ENCODE measurements at places on chromosomes 7 and 10.

DNA sequence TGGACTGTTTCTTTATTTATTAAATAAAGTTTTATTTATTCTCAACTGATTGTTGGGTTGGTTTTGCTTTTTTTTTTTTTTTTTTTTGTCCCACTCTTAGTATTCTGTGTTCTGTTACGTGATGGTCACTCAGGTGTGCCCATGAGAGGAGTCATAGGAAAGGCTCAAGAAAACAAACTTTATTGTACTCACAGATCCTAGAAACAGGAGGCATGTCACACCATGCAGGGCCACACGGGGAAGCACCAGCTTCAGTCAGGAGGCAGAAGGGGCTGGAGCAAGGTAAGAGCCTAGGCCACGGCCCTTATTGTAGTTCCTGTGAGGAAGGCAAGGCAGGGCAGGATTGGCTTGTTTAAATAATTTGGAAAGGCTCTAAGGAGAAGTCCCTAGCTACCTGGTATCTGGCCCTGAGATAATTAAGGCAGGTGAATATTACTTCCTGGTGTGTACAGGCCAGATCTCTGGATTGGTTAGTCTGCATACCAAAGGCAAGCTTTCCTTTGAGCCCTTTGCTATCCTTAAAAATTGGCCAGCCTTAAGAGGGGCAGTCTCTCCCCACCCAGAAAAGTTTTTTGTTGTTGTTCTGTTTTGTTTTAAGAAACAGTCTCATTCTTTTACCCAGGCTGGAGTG lies 8.3 kb downstream of the ATOH7 start:
- no peak for DNase-seq

GRCh38 chr10:560314-560992 lies 129.0 kb downstream of the DIP2C start:
- no peak for DNase-seq

DNA sequence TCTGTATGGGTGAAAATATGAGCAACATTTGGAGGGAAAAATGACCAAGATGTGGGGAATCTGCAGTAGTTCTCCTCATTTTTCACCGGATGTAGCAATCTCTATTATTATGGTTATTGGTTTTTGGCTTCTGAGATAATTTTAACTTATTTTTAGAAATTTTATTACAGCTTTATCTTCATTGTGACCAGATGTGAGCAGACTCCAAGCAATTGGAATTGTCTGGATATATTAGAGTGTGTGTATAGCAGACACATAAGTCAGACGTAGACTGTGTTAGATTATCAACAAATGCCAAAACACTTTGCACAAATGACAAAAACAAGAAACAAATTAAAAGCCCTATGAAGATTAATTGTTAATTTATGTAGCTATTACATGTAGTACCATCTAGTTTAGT lies 249.1 kb downstream of the DNAJB9 start:
- no peak for DNase-seq

- no peak for DNase-seq
Observed at GRCh38 chr7:98976396-98977185, 98.3 kb downstream of the TRRAP start.

DNA sequence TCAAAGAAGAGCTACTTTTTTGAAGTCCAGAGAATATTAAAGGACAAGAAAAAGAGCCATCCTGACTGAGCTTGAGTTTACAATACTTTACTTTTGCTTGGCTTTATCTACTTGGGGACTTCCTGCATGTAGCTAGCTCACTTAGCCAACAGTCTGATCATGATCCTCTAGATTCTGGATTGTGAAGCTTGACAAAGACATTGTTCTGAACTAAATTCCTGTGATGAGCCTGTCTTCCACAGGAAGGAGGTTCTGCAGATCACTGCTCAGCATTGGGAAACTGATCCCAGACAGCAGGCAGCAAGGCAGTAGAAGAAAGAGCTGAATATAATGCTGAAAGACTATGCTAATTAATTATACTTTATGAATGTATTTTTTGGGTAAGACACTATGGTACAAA lies 296.4 kb downstream of the DGKB start:
- no peak for DNase-seq

DNA sequence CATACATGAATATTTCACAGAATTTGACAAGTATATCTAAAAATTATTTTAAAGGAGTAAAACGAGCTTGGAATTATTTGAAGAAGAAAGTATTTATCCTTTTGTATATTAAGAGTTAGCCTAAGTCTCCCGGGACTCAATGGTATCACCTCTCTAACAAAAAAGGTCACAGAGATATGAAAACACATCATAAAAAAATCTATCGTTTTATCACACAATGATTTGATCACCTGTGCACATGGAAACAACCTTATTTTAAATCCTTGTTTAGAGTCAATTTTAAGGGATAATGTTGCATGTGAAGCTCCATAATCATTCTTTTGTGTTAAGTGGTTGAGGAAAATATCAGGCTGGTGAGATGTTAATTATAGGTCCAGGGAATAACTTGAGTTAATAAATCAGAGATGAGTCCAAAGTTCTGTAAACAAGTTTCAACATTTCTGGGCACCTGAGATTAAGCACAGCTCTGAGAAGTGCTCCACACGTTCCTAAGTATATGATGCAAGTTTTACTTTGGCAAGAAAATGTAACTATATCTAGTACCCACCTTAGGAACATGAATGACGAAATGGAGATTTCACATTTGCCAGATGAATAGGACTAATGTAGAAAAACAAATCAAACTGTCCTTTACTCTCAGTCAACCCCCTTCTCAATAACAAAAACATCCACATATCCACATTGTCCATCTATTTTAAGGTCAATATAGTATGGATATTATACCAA lies 148.5 kb upstream of the AKR1E2 start:
- DNase-seq, result no peak

- DNase-seq, result no peak
Observed at GRCh38 chr7:107977048-107977447, 25.9 kb downstream of the LAMB1 start.

- DNase-seq, result no peak
Observed at GRCh38 chr7:54964136-54964535, 54.7 kb upstream of the EGFR start.

- DNase-seq, result no peak
Observed at GRCh38 chr10:14160299-14160698, 170.4 kb downstream of the FRMD4A start.

DNA sequence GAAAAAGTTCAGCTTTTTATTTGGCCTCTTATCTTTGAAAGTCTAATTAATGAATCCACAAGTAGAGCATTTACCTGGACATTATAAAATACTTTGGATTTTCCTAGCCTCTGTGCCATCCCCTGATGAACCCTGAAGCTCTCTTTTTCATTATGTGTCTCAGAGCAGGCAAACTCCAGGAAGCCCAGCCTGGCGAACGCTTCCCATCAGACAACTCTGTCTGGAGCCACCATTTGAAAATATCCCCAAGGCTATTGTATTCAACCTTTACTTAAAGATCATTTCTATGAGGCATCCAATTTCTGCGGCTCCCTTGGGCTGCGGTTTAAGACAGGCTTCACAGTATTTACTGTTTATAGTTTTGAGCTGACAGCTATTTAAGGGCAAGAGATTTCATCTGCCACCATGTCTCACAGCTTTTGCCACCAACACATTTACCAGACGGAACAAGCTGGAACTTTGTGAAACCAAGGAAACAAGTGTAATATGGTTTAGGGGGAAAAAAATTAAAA lies 257.2 kb upstream of the GLI3 start:
- no peak for DNase-seq

DNA sequence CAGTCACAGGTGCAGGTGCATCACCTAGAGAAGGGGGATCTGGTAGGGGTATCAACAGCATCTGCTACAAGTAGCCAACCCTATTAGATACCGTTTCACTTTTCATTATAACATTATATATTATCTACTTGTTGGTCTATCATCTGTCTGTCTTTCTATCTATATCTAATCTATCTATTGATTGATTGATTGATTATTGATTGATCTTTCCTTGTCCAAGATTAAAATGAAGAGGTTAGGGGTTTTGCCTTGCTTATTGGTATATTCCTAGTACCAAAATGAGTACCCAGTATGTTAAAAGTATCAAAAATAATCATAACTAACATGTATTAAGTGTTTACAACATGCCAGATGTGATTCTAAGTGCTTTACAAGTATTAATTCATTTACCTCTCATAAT lies 121.5 kb downstream of the GPR158 start:
- DNase-seq, result no peak

- DNase-seq, result no peak
Observed at GRCh38 chr7:42319631-42320030, 82.6 kb upstream of the GLI3 start.

DNA sequence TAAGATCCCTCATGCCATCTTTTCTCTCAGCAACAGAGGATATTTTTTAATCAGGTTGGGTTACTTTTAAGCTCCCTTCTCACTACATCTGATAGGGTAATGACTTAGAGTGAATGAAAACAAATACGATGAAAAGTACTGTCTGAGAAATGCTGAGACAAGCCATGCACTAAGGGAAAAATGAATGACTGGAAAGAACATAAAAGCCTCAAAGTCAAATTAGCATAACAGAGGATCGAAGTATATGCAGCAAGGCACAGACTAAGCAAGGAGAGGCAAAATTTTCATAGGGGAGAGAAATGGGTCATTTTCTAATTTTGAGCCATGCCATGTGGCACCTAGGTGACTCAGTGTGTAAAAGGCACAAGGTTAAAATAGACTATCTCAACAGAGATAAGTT lies 8.5 kb upstream of the POT1 start:
- peak; percentile 79 for DNase-seq

- DNase-seq, result no peak
Observed at GRCh38 chr7:43058271-43059066, 54.0 kb upstream of the HECW1 start.

DNA sequence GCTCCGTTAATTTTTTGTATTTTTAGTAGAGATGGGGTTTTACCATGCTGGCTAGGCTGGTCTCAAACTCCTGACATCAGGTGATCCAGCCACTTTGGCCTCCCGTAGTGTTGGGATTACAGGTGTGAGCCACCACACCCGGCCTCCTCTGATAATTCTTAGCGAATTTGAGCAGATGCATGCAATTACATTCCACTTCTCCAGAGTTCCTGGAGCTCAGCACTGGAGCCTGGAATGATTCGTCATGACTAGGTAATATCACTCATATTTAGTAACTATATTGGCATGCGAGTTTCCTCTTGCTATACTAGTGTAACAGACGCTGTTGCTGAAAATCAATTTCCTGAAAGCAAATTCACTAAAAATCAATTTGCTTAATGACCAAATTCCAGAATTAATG lies 86.8 kb downstream of the MKX start:
- DNase-seq, result no peak

DNA sequence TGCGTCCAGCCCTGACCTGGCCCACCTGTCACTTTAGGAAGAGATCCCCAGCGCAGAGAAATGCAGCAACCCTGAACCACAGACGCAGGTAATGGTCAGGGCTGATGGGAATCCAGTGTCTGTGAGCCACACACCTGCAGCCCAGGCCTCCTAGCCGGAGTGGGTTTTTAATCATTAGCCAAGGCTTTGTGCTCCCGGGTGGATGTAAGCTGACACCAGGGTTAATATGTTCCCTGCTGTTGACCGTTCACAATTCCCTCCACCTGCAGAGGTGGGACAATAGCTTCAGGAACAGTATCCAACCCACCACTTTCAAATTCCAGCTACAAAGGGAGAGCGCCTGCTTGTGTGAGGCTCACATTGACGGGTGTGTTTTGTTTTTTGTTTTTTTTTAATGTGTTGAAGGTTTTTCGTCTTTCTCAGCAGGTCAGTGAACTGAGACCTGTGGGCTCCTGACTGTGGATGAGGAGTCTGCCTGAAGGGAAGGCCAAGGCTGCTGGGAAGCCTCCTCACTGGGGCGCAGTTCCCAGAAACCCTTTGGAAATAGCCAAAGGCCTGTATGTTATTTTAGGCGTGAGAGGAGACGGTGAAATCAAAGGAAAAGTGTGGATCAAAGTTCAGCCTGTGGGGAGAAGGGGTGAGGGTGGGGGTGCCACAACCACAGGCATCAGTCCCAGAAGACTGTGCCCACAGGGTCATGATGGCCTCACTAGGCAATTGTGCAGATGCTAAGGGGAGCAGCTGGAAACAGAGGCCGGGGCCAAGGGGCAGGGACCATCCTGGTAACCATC lies 111.1 kb downstream of the TNS3 start:
- DNase-seq, result no peak

- DNase-seq, result no peak
Observed at GRCh38 chr7:132083126-132083525, 493.1 kb downstream of the PLXNA4 start.

DNA sequence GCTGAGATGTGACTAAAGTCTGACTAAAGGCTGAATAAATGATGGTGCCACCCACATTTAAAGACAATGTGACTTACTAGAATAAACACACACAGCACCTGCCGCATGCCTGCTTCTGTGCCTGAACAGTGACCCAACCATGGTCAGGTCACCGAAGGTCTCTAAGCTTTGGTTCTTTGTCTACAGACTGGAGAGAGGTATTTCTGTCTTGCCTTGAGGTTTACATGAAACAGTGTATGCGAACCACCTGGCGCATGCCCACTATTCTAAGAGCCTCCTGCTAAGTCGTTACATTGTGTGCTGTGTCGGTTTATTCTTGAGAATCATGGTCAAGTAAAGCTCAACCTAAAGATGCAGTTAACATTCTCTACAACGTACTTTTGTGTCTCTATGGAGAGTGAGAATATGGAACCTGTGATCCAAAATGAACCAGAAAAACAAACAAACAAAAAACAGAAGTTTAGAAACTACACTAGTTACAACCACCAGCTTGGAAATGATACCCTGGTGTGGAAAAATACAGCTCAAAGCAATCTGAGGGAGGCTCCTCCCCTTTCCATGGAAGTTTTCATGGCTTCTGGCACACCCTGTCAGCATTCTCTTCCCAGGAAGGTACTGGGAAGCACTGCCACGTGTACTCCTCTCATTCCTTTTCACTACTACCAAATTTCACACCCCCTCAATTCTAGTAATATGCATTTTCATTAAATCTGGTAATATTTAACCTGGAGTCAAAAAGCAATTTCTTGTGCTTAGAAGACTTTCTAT lies 40.0 kb downstream of the VOPP1 start:
- DNase-seq, result no peak

- DNase-seq, result no peak
Observed at GRCh38 chr7:141340991-141341390, 210.2 kb upstream of the AGK start.

GRCh38 chr10:92846854-92847201 lies 1.5 kb upstream of the EXOC6 start:
- DNase-seq, result no peak

DNA sequence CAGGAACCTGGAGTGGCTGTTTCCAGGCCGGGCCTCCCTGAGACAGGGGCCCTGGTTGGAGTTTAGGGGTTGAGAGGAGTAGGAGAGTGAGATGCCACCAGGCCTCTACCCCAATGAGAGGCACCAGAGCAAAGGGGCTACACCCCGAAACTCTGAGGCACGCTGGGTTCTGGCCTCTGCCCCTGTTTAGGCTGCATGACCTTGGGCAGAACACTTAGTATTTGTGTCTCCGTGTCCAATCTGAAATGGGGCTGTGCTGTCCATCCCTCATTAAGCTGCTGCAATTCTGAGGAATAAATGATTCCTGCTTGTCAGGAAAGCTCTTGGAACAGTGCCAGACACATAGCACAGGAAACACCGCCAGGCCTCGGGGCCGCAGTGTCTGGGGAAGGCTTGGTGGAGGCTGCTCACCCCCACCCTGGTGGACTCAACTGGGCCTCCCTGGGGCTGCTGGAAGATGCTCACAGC lies 40.5 kb upstream of the SAMD8 start:
- no peak for DNase-seq

Measured in HAP-1 (cell line).